Activated T-cell treated with anti-CD3 and anti-CD28 coated beads, Interleukin-2, amount 50 U/mL, for 24 hours (primary cell): ENCODE measurements at places on chromosomes 7 and 10.

DNA sequence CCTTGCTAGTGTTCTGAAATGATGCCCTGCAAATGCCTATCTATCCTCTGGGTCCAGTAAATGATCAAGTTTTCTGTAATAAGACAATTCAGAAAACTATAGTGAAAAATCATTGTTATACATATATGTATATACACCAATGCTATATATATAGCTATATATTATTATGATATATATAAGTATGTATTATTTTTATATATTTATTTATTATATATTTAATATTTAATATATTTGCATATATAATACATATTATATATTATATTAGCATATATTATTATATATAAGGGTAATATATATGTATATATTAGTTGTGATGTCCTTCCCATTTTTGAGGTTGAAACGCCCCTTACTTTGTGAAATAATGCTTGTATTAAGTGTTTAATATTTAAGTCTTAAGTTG is 181.4 kb upstream of the CACNA2D1 start:
- no peak for DNase-seq

DNA sequence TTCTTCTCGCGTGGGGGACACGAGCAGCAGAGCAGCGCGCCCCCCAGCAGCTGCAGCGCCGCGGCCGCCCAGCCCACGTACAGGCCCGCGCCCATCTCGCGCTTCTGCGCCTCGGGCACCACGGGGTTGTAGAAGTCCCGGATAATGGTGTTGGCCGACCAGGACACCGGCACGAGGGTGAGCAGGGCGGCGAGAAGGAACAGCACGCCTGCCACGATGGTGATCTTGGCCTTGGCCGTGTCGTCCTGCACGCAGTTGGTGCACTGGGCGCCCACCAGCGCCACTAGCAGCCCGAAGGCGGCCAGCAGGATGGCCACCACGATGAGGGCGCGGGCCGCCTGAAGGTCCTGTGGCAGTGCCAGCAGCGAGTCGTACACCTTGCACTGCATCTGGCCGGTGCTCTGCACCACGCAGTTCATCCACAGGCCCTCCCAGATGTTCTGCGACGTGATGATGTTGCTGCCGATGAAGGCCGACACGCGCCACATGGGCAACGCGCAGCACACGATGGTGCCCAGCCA is 529 bp downstream of the CLDN3 start:
- no peak for DNase-seq

DNA sequence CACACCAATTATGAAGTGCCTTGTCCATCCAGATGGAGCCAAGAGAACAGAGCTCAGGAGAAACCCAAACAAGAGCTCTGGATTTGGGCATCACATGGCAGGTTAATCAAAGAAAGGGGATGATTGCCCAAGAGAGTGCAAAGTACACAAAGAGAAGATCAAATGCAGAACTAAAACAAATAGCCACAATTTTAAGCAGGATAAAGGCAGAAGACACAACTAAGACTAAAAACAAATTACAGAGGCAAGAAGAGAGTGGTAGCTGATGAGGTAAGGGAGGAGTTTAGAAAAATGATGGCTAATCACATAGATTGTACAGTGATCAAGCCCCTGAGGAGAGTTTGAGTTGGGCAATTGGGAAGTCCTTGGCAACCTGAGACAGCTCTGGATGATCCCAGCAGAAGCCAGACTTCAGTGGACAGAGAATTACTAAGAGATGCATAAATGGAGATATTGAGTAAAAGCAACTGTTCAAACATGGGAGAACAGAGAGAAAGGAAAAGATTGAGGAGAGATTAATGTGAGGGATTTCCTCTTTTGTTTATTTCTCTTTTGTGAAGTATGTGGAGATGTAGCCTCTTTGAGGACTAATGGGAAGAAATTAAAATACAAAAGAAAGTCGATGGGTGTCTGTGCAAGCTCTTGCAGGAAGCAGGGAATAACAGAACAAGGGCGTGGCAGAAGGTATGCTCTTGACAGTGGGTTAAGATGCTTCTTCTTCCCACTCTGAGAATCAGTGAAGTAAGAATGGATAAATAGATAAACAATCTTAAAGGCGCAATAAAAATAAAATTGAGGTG is 101.9 kb downstream of the LRRN3 start:
- no peak for DNase-seq

- DNase-seq = no peak
These were observed 444.6 kb downstream of the SUGCT start for GRCh38 chr7:40579401-40579800.

GRCh38 chr7:26599982-26600381 is 264.4 kb downstream of the SKAP2 start:
- DNase-seq = no peak

DNA sequence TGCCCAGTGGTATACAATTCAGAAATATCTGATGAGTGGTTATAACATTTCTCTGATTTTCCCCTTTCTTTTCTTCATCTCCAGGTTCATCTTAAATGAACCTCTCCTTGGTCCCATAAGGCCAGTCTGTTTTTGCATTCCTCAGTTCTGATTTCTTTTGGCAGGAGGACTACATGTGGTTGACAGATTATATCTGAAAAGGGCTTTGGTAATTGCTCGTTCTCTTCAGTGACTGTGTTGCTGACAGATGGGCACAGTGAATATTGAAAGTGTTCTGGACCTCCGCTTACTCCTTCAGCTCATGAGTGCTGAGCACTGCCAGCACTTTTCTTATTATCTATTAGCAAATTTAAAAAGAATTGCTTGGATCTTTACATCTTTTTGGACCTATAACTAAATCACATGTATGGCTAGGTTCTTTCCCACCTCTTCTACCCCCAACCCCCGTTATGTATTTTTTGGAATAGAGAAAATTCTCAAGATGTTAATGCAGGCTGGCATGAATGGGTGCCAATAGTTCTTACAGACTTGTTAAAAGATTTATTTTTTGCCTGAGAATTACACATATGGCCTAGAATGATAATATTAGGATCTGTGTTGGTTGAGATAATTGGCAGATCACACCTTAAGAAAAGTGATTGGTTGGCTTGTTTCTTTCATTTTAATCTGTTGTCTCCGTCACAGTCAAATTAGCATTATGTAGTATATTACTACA is 323.0 kb downstream of the EXOC4 start:
- DNase-seq = no peak

DNA sequence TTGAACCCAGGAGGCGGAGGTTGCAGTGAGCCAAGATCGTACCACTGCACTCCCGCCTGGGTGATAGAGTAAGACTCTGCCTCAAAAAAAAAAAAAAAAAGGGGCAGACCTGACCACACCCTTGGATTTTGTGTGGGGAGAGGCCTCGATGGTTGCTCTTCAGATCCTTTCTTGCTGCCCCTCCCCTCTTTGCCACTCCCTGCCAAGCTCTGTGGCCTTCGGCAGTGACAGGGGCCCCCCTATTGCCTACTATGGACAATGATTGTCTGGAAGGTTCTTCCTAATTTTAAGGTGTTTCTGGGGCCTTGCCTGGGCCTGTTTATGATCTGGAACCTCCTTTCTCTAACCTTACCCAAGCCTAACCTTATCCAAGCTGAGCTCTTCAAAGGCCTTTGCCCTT is 795 bp downstream of the PRF1 start:
- DNase-seq = no peak

DNA sequence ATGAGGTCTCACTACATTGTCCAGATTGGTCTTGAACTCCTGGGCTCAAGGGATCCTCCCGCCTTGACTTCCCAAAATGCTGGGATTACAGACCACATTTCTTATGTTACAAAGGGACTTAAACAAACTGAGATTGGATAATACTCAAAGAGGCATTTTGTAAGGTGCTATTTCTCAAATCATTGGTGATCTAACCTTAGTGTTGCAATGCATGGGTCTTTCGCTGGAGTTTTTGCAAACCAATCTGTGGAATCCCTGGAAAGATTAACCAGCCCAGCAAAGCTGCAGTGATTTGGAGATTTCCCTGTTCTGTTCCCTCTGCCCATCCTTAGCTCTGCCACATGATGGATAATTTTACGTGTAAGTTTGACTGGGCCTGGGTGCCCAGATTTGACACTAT is 20.4 kb upstream of the ECHDC3 start:
- no peak for DNase-seq

DNA sequence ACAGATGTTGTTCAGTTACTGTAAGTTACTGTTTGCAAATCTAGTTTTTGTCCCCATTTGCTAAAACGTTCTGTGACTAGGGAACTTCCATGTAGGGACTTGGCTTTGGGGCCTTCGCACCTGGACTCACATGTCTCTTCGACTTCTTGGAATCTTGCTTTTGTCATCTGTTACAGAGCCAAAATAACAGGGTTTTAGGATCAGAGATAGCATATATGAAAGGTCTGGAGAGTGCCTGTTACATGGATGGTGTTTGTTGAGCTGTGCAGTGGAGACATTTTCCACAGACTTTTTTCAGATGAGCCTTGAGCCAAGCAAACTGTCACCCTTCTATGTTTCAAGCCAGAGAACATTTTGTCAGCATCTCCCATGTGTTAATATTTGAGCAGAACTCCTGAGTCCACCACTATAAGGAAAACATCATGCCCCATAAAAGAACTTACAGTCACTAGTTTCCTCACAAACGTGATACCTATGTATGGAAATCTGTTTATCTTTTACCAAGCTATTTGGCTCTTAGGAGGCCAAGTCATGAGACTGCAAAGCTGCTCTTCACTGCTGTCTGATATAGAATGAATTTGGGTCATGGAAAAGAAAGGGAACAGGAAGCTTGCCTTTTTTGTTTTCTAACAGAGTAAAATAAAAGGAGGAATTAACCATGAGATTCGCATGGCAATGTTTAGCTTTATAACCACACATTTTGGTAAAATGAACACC is 818.6 kb upstream of the IGFBP3 start:
- DNase-seq = no peak

DNA sequence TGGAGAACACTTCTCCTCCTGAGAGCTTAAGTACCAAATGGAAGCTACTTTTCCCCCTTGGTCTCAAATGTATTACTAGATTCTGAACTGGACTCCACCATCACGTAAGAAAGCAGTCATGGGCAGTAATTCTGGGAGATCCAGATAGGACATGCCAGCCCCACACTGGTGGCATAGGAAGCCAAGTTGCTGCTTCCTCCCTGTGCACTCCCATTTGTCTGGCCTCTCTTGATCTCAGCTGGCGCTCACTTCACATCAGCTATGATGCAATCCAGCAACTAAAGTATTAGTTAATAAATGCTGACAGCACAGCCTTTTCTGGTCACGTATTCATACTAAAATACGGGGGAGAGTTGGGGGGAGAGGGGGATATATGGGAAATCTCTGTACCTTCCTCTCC is 3.4 kb upstream of the IL6 start:
- DNase-seq = no peak

GRCh38 chr7:48741545-48741944 is 182.8 kb upstream of the CDC14C start:
- DNase-seq = no peak

GRCh38 chr10:132603851-132604533 is 66.4 kb downstream of the INPP5A start:
- no peak for DNase-seq
